ENCODE measurements at places on chromosomes 7 and 10.

DNA sequence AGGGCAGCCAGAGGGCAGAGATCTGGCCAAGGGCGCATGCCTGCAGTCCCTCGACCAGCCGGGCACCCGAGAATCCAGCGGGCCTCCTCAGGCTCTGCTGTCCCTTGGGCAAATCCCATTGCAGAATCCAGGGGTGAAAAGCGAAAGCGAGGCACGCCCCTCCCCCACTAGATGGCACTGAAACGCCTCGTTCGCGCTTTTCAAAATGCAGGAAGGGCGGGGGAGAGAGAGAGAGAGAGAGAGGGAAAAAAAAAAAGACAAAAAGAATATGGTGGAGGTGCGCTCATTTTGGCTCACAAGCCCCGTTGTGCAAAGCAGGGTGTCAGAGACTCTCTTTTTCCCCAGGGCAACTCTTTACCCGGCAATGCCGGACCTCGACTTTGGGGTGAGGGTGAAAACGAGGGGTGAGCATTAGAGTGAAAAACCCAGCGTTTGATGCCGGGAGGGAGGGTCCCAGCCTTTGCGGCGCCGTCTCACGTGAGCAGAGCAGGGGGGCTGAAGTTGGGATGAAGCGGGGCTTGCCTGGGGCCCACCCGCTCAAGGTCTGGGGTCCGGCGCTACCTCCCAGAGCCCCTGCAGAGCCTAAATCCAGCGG, 2.5 kb upstream of the TMEM178B start:
- no peaks in the 10 kb centered on the region for H3K36me3 ChIP-seq
- H3K4me3 ChIP-seq = peak overlapping the region; percentile 86
- H3K4me1 ChIP-seq = peaks cover 12% of the 10 kb centered on the region
- DNase-seq = peak; percentile 43

DNA sequence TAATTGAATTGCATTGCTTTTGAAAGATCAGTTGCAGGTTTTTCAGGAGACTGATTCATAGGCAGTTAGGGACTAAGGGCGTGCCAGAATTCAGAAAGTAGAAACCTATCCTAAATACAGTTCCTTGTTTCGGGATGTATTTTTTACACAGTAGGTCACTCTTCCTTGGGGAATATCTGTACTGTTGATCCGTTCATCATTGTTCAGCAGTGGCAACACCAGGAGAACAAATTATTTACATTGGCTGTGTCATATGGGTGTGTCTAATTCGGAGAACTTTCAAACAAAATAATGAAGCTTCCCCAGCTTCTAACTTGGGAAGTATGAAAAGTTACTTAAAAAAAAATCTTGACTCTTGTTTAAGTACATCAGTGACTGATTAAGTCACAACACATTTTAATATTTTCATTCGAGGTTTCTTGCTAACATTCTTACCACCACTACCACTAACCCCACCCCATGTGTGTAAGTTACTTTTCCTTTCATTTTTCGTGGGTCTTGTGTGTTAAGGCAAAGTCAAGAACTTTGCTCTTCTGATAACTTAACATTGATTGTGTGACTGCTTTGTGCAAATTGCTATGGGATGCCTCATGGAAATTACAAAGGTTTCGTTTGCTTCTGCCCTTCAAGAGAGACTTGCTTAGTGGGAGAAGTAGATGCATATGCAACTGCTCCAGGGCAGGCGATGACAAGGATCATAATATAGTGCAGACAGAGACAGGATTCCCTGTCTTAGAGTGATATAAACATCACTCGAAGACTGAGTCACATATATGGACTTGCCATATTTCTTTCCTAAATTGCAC, 43.8 kb upstream of the RPA3 start:
- H3K4me1 ChIP-seq = peaks cover 6% of the 10 kb centered on the region
- H3K4me3 ChIP-seq = no peak overlapping the region
- H3K27me3 ChIP-seq = peaks cover 1% of the 10 kb centered on the region

DNA sequence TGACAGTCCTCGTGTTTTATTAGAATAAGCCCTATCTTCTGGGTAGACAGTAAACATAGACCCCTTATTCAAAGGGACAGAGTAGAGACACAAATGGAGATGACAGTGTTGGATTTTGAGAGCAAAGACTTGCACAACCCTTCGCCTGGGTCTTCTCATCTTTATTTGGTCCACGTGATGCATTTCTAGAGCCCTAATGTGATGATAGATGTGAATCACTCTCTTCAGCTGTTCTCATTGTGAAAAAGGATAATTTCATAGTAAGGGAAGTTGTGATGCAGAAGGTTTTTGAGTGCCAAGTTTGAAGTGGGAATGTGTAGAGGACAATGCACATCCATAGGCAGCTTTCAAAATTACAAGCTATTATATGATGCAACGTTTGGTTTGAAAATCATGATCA, 86.3 kb downstream of the CREB5 start:
- H3K27ac ChIP-seq = no peak overlapping the region
- no peaks in the 10 kb centered on the region for H3K36me3 ChIP-seq
- H3K4me1 ChIP-seq = no peaks in the 10 kb centered on the region
- H3K27me3 ChIP-seq = no peaks in the 10 kb centered on the region
- no peak overlapping the region for H3K4me3 ChIP-seq

DNA sequence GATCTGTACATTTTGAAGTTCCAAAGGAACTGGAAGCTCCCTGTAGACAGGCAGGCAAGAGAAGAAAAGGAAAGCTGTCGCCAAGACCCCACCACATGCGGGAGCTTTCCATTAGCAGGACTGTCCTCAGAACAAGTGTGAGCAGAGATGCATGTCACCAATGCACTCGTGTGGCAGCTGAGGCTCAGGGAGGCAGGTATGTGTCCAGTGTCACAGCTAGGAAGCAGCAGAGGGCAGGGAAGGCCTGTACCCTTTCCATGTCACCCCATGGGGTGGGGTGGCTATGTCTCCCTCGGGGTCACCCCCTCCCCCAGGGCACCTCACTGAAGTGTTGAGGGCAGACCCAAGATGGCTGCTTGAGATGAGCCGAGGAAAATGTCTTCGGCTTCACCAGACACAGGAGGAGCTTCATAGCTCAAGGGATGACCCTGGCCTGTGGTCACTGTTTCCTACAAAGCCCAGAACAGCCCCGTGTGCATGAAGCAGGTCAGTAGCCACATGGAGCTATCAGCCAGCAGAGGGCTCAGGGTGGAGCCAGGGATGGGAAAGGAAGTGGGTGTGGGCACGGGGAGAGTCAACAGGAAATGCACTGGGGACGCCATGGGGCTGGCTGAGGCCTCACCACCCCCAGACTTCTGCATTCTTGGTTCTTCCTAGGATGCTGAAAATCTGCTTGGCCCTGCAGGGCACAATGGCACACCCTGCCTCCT, 96.6 kb downstream of the FAM53B start:
- peaks cover 42% of the 10 kb centered on the region for H3K4me1 ChIP-seq
- peak; percentile 27 for DNase-seq
- H3K36me3 ChIP-seq = peaks cover 5% of the 10 kb centered on the region
- H3K4me3 ChIP-seq = no peak overlapping the region

GRCh38 chr7:27581119-27581518, 81.6 kb downstream of the HIBADH start:
- H3K36me3 ChIP-seq = no peaks in the 10 kb centered on the region
- no peak for DNase-seq
- H3K27ac ChIP-seq = peak overlapping the region; percentile 7
- peaks cover 4% of the 10 kb centered on the region for H3K27me3 ChIP-seq
- no peak overlapping the region for H3K4me3 ChIP-seq

GRCh38 chr7:254337-255037, 35.5 kb upstream of the FOXL3 start:
- no peak for DNase-seq
- H3K27me3 ChIP-seq = peaks cover 4% of the 10 kb centered on the region

DNA sequence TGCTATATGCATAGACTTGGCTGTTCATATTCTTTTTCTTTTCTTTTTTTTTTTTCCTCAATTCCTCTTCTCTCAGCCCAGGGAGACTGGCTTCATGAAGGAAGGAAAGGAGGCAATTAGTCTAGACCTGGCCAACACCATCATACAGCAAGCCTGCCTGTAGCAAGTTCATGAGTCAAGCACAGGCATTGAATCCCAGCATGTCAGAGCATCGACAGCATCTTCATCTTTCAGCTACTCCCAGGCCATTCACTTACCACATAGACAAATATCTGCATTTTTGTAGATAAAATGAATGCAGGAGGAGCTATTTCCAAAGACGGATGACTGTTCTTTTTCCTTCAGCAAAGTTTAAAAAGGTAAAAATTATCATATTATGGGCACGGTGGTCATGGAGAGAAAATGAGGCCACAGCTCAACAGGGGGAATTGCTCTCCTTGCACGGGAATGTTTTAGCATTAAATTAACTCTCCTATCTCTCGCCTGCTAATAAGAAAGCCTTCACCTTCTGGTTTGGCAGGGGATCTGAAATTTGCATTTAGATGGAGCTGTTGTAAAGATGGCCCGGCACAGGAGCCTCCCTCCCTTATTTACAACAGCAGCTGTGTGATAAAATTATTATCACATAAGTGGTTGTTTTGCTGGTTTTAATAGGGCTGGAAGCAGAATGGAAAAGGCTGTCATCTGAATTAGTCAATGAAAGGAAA, 626.5 kb upstream of the AUTS2 start:
- H3K4me3 ChIP-seq = no peak overlapping the region
- peaks cover 2% of the 10 kb centered on the region for H3K27me3 ChIP-seq
- DNase-seq = no peak

GRCh38 chr10:3110782-3111620, 43.7 kb downstream of the PFKP start:
- H3K27me3 ChIP-seq = peaks cover 5% of the 10 kb centered on the region
- peak overlapping the region; percentile 1 for H3K27ac ChIP-seq
- H3K4me3 ChIP-seq = peak overlapping the region; percentile 59
- DNase-seq = no peak
- no peaks in the 10 kb centered on the region for H3K4me1 ChIP-seq

DNA sequence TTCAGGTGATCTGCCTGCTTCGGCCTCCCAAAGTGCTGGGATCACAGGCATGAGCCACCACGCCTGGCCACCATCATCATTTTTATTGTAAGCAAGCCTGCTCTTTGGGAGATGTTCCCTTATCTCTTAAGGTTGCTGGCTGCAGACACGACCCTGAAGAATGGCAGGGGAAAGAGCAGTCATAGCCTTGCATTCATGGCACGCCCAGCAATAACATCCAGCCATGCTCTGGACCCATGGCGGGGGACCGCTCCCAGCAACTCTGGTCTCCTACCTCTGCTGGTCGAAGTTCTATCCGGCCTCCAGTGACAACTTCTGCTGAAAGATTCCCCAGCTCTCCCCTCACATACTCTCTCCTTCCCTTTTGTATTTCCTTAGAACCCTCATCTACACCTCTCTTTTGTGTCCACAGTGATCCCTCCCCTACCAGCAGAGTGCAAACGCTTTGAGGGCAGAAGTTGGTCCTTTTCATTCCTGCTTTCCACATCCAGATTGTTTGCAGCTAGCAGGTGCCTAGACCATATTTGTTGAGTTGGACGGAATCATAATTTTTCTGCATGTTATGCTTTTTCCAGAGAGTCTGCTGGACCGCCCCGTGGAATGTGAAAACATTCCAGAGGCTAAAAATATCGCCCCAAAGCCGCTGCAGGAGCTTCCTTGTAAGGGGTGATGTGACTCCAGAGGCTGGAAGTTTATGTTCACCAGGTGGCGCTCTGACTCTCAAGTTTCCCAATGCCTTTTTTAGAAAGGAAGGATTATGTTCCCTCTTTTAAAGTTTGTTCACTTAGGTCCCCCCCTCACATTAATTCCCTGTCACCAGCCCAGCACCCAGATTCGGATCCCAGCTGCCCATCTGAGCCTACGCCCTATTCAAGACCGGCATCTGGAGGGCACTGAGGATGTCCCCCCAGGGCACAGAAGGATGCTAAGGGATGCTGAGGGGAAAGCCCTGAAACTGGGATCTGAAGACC, 4.3 kb upstream of the MARVELD1 start:
- no peak overlapping the region for H3K27ac ChIP-seq
- peaks cover 6% of the 10 kb centered on the region for H3K27me3 ChIP-seq
- peak; percentile 61 for DNase-seq
- H3K4me3 ChIP-seq = peak overlapping the region; percentile 47
- no peaks in the 10 kb centered on the region for H3K36me3 ChIP-seq

GRCh38 chr7:80720146-80720545, 81.7 kb downstream of the CD36 start:
- H3K27ac ChIP-seq = no peak overlapping the region
- DNase-seq = no peak
- no peak overlapping the region for H3K4me3 ChIP-seq
- H3K4me1 ChIP-seq = no peaks in the 10 kb centered on the region
- H3K36me3 ChIP-seq = no peaks in the 10 kb centered on the region

DNA sequence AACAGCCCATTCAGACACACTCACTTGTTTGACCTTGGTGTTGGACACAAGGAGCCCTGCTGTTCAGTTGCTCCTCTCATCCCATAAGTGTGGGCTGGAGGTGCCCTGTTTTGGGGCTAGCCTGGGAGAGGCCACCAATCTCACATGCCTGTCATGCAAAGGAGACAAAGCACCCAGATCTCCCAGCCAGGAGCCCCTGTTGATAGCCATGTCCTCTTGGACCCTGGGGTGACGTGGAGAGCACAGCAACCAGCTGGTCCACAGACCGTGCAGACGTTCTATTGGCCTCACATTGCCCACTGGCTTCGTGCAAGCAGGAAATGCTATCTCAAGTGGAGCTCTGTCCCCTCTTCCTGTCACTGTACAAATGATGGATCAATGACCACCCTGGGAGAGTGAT, 240.8 kb downstream of the RPS24 start:
- no peaks in the 10 kb centered on the region for H3K36me3 ChIP-seq
- H3K4me1 ChIP-seq = peaks cover 5% of the 10 kb centered on the region
- no peak overlapping the region for H3K4me3 ChIP-seq
- no peak for DNase-seq
- peaks cover 7% of the 10 kb centered on the region for H3K27me3 ChIP-seq

DNA sequence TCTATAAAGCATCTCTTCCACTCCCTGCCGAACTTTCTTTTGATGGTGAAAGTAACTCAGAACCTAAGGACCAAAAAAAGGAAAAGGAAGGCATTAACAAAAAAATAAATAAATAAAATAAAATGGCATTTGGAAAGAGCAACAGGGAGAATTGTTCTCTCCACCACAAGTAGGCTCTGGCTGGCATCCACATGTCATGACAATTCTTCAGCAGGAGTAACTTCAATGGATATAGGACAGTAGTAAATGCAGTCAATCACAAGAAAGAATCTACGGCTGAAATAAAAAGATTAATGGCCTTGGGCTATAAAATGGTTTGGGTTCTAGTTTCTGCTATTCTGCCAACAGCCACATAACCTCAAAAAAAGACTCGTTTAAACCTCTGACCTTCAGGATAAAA, 23.9 kb downstream of the NCAPG2 start:
- H3K27ac ChIP-seq = no peak overlapping the region
- peaks cover 3% of the 10 kb centered on the region for H3K36me3 ChIP-seq
- H3K27me3 ChIP-seq = no peaks in the 10 kb centered on the region
- peaks cover 5% of the 10 kb centered on the region for H3K4me1 ChIP-seq

DNA sequence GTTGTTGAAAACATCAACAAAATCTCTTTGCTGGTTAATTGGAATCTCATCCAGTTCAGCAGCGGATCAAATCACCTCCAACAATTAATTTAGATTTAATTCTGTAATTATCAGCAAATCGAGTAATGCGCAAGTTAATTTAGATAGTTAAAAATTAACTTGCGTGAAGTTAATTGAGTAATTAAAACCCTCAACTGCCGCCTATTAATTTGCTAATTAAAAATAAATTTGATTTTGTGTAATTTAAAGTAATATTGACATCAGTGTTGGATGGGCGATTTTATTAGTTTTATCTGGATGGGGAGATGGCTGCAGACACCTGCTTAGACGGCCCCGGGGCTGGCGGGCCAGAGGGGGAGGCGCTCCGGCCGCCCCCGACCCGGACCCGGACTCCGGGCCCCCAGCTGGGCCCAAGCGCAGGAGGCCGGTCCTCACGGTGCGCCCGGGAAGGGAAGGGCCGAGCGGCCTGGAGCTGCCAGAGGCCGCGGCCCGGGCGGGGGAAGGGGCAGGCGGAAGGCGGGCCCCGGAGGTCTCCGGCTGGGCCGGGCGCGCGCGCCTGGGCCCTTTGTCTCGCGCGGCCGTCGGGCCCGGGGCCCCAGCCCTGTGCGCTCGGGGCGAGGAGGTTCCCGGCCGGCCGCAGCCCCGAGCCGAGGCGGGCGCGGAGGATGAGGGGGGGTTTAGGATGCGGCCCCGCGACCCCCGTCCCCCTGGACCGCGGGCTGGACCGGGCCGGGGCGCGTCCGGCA, 3.3 kb upstream of the UNCX start:
- H3K27ac ChIP-seq = no peak overlapping the region
- H3K4me1 ChIP-seq = peaks cover 30% of the 10 kb centered on the region

Measured in endothelial cell (in vitro differentiated cells).